ENCODE measurements at places on chromosomes 11 and 22. TPM values are rescaled to one million over a fixed set of nuclear protein-coding genes. Genes with fewer than 3 reads are reported as not detected.
A peak's percentile ranks its signal among the peaks of the same experiment; 100 is the strongest.

The MGAT3 gene
- total RNA-seq, result 0.27 TPM

DNA sequence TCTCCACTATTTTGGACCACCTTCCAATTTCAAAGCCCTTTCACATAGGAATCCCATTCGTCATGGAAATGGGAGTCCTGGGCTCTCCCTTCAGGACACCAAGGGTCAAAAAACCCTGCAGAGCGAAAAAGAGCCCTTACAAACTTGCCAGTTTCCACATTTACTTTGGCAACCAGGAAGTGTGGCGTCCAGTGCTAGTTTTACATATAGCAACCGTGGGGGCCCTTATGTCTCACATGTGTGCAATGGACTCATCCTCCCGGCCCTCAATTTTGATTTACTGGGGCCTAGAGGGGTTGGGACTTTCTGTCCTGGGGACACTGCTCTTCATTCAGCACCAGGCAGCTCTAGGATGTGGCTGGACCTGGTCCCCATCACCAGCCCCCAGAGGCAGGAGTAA, 33.7 kb downstream of the DAGLA start:
- DNase-seq, result no peak

DNA sequence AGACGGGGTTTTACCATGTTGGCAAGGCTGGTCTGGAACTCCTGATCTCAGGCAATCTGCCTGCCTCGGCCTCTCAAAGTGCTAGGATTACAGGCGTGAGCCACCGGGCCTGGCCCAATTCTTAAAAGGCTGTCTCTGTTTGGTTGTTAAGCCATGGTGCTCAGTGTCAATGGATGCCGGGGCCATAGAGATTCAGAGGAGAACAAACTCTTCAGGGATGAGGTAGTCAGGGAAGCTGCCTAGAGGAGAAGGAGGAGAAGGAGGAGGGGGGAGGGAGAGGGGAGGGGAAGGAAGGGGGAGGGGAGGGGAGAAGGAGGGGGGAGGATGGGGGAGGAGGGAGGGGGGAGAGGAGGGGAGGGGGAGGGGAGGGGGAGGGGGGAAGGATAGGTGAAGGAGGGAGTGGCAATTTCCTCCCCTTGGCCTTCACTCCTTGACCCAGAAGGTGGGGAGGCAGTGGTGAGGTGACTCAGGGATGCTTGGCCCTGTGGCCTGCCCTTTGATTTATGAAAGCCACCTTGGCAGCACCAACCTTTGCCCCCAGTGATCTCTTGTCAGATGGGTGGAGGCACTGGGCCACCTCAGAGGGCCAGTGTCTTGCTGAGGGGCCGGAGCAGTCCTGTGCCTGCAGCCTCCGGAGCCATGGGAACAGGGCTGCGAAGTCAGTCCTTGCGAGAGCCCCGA, at the start of gene C11orf86:
C11orf86 (plus strand) TSS at position 581 of the 681 bp plus-strand sequence; CDS start at position 640, 59 bp downstream.
- no peak for DNase-seq

- DNase-seq, result no peak
Measured at GRCh38 chr11:1807264-1807995, 27.4 kb upstream of the SYT8 start.

DNA sequence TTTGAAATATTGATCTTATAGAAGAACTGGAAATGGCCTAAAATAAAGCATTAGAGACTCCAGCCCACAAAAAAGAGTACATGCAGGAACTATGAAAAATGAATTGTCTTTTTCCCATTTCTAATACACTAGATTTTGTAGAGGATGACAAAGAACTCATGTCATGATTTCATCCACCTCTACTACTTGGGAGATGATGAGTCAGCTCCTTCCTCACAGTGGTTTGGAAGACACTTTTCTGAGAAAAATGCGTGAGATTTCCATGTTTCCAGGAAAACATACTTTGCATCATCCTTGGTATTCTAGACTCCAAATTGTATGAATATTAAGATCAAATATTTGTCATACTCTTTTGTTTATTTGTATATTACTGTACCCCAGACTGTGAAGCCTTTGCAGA, 500.5 kb downstream of the FAM181B start:
- no peak for DNase-seq

The UPK3A gene
- not detected for total RNA-seq

- DNase-seq, result peak; percentile 51
Measured at GRCh38 chr11:117045196-117045595, 53.0 kb downstream of the SIK3 start.

The TRIM68 gene
- 9.9 TPM for total RNA-seq

GRCh38 chr11:1308743-1309497, 512 bp downstream of the TOLLIP start:
- peak; percentile 7 for DNase-seq

The ARHGAP42 gene
- 12.6 TPM for total RNA-seq

DNA sequence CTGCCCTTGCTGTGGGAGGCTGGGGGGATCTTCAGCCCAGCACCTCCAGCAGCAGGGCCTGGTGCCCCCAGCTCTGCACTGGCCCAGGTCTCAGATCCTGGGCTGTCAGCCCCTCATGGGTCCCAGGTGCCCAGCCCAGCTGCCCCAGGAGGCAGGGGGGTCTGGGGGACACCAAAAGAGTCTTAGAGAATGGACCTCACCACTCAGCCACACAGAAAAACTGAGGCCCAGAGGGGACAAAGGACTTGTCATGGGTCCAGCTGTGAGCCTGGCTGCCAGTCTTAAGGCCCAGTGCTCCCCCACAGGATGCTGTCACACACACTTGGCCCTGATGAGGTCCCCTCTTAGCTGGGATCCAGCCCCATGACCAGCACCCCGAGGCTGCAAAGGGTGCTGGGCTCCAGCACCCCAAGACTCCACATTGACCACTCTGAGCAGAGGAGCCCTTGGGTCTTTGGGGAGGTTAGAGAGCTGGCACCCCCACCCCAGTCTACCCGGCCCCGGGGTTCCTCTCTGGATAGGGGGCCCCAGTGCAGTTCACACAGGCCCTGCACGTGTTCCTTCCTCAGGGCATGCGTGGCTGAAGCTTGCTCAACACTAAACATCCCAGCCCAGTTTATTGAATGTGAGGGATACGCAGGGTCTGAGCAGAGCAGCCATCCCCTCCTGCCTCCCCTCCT, 54.4 kb downstream of the IGLL5 start:
- no peak for DNase-seq

The CATSPER1 gene
- total RNA-seq, result not detected

DNA sequence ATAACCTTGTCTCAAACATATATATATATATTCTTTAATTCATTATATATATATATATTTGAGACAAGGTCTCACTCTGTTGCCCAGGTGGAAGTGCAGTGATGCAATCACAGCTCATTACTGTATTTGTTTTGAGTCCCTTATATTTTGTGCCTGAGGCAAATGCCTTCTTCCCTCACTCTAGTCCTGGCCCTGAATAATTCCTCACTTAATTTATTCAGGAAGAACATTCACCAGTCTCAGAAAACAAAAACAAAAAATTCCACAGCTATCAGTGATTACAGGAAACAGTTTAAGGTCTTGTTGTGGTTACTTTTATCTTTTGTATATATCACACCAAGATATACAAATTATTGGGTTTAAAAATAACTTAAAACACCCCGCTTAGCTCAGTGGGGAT, 155.7 kb downstream of the CWF19L2 start:
- DNase-seq, result no peak

The PHETA2 gene
- total RNA-seq, result 29.8 TPM

DNA sequence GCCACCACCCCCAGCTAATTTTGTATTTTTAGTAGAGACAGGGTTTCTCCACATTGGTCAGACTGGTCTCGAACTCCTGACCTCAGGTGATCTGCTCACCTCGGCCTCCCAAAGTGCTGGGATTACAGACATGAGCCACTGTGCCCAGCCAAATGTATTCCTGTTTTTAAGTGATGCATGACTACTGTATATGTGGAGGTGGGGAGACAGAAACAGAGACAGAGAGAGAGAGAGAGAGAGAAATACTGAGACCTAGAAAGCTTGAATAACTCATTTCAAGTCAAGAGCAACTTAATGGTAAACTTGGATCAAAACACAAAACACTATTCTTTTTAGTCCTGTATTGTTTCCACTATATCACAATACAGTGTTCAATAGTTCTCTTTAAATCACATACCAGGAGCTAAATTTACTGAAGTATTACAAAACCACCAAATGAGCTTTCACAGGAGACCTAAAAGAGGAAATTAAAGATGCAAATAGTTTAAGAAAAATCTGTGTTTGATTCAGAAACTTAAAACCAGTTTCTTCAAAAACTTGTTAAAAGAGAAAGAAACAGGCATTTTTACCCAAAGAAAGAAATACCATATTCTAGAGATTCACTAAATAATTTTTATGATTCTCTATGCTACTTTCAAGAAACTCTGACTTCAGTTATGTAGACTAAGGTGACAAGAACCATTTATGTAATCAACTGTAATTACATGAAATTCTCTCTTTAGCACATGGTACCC, 188.7 kb downstream of the ETS1 start:
- no peak for DNase-seq
